ENCODE measurements at places on chromosomes 7 and 10.

DNA sequence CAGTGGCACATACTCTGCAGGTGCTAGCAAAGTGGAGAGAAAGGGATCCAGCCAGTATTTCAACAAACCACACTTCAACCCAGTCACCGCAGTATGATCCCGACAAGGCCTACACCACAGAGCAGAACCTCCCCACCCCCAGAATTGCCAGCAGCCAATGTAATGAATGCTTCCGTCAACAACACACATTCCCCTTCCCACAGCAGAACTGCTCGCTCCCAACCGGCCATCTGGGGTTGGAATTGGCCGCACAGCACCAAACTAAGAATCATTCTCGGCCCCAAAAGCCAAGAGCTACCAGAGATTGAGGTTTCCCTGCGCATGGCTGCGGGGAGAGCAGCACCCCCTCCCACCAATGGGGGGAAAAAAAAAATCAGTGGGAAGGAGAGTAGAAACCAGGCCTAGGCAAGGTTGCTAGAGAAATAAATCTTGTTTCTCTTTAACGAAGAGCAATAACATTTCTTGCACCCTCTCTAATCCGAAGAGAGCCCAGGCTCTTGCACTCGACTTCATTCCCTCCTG, 1.1 kb downstream of the WASL start:
- peak; percentile 68 for DNase-seq

- no peak for DNase-seq
Measured at GRCh38 chr7:8719102-8719501, 285.7 kb downstream of the NXPH1 start.

DNA sequence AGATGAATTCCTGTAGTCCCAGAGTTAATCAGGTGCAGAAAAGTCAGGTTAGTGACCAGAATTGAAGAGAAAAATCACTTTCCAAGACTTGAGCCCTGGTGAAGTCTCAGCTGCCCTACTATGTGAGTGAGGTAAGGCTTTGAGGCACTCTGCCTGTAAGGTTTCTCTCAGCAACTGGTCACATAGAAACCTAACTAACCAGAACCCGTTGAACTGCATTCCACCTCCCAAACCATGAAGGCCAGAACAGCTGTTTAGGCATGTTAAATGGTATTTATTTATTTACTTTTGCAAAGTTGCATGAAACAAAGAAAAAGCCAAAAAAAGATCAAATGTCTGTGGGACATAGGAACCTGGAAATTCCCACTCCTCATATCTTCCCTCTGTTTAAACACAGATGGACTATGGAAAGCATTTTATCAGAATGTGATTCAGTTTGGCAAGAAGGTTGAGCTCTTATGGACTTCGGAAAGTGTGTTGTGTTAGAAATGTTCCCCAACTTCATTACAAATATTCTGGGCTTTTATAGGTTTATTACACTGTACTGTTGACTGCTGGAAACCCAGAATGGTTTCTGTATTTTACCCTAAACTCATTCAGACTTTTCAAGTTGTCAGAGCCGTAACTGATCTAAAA, 12.8 kb upstream of the GPR85 start:
- no peak for DNase-seq

- no peak for DNase-seq
Measured at GRCh38 chr10:30285970-30286369, 63.1 kb downstream of the MTPAP start.

DNA sequence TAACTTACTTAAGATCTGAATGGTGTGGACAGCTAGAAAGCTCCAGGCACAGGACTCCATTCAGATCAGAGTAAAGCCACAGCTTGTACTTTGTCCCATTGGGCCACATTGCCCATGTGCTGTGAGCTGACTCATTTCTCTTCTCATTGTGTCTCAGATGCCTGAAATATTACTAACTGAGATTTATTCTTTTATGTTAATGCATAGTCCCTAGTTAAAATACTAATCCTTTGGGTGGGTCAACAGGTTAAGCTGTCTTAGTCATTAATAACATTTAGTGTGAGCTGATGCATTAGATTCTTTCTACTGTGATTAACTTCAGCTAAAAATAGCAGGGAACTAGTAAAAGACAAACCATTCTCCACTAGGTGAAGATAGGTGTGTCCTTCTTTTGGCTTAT, 104.7 kb upstream of the ARMC3 start:
- no peak for DNase-seq

- no peak for DNase-seq
Measured at GRCh38 chr7:79452032-79452494, 1.4 kb downstream of the MAGI2 start.

GRCh38 chr7:104993217-104993862, 20.7 kb upstream of the KMT2E start:
- no peak for DNase-seq

DNA sequence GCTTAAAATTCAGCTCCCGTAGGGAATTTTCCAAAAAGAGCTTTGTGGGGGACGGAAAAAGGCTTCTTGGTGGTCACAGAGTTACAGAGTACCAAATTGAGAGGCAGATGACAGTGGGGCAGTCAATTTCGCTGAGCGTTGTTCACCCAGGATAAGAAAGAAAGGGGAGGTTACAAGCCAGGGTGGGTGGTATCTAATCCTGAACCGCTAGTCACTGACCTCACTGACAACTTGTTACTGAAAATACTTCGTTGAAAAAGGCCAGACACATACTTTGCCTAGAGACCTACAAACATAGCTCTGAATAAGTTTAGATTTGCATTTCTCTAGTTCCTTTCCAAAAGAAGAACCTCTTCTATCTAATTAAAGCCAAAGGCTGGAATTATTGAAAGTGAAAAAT, at the start of gene CTNNA3:
Gene CTNNA3 (minus strand): TSS at position 167 of the 400 bp plus-strand sequence.
- no peak for DNase-seq

DNA sequence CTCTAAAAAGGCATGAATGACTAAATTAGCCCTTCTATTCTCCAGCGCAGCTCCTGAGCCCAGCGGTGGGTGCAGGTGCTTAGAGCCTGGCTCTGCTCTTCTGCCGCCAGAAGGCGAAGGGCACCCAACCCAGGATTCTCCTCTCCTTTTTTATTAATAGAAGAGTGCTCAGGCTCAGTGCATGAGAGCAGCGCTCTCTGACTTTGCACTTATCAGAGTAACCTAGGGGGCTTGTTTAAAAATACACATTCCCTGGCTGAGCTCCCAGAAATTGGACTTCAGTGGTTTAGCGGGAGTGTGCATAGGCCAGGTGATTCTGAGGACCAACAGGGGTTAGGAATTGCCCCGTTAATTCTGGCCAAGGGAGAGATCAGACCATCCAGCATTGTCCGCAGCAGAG, 1.7 kb upstream of the PFKP start:
- DNase-seq: no peak

- no peak for DNase-seq
Measured at GRCh38 chr10:6273351-6273750, 70.6 kb downstream of the PFKFB3 start.

- DNase-seq: no peak
Measured at GRCh38 chr7:99021941-99022560, 121.9 kb downstream of the SMURF1 start.

DNA sequence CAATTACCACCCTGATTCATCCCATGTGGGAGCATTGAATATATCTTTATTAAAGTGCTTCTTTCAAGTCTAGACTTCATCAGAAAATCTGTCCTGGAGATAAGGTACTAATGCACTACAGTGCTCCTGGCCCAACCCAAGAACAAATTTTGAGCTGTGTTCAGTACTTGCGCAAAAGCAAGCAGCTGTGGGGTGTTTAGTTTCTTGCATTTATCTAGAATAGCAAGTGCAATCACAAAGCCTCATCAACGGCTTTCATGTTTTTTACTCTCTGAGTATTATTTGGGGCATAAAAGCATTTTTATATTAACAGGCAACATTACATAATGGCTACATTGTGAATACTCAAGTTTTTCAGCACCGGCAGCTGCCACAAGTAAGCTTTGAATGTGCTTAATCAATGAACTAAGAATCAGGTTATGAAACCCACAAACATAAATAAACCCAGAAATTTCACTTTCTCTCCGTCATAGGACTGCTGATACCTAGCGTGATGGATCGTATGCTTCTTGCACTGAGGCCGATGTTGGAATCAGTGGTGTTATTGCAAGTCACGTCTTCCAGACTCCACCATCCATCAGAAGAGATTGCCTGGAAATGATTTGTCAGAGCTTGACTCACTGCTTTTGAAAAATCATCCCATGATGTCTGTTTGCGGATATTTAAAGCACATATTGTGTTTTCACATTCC, 113.1 kb downstream of the CTTNBP2 start:
- DNase-seq: no peak

DNA sequence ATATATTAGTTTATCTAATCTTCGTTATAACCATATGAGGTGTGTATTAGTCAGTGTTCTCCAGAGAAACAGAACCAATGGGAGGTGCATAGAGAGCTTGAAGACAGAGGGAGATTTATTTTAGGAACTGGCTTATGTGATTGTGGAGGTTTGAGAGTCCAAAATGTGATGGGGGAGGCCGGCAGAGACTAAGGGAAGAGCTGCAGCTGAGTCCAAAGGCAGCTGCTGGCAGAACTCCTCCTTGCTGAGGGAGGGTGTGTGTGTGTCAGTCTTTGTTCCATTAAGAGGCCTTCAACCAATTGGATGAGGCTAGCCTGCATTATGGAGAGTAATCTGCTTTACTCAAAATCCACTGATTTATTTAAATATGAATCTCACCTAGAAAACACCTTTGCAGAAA, 165.1 kb downstream of the SH3PXD2A start:
- DNase-seq: no peak

Data from GF-D8 (cell line).